Lower leg skin (tissue), 4 donors: ENCODE measurements at places on chromosomes 11 and 22. TPM values are rescaled to one million over a fixed set of nuclear protein-coding genes. Genes with fewer than 3 reads are reported as not detected.

P2RY2 gene
- 5.2 TPM for total RNA-seq

CCDC81 gene
- total RNA-seq, result 2.7 TPM

C11orf86 gene
- total RNA-seq, result not detected

NAALAD2 gene
- total RNA-seq, result 0.11 TPM

SYCE3 gene
- total RNA-seq, result not detected

LRRC55 gene
- not detected for total RNA-seq

GRCh38 chr11:130434521-130435223 is 6.3 kb upstream of the ADAMTS8 start:
- DNase-seq, result peak; percentile 94

GRCh38 chr11:91011503-91011902 is 788.7 kb upstream of the CHORDC1 start:
- no peak for DNase-seq

DNA sequence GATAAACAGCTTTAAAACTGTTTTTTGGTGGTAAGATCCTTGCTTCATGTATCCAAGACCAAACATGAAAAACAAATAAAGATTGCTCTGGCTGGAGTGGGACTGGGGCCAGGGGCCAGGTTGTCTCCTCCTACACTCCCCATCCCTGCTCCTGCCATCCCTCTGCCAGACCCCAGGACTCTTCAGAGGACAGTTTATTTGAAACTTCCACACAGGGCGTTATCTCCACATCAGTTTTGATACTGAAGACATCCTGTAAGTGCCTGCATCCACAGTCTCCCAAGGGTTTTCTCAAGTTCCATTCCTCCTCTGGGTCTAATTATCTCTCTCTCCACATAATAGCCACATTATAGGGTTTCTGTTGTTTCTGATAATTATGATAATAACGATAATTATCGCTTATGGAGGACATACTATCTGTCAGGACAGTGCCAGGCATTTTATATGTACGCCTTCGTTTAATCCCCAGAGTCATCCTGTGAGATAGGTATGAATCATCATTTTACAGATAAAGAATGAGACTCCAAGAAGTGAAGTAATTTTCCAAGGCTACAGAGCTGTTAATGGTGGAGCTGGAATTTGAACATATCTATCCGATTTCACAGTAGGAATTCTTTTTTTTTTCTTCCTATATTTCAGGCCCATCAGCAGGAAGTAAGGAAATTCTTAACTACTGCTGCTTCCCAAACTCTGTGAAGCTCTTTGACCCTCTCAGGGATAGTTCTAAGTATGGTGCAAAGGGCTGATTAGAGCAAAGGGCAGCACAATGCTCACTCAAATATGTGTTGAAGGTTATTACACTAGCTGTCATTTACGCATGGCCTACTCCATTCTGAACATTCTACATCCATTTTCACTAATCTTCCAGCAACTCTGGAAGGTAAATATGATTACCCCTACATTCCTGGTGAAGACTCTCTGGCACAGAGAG is 488.0 kb upstream of the CCDC90B start:
- DNase-seq, result no peak

- DNase-seq, result no peak
Observed at GRCh38 chr11:120978701-120979100, 45.2 kb upstream of the TBCEL start.
